ENCODE measurements at places on chromosomes 12 and 14. TPM values are rescaled to one million over a fixed set of nuclear protein-coding genes. Genes with fewer than 3 reads are reported as not detected.
A peak's percentile ranks its signal among the peaks of the same experiment; 100 is the strongest.

DNA sequence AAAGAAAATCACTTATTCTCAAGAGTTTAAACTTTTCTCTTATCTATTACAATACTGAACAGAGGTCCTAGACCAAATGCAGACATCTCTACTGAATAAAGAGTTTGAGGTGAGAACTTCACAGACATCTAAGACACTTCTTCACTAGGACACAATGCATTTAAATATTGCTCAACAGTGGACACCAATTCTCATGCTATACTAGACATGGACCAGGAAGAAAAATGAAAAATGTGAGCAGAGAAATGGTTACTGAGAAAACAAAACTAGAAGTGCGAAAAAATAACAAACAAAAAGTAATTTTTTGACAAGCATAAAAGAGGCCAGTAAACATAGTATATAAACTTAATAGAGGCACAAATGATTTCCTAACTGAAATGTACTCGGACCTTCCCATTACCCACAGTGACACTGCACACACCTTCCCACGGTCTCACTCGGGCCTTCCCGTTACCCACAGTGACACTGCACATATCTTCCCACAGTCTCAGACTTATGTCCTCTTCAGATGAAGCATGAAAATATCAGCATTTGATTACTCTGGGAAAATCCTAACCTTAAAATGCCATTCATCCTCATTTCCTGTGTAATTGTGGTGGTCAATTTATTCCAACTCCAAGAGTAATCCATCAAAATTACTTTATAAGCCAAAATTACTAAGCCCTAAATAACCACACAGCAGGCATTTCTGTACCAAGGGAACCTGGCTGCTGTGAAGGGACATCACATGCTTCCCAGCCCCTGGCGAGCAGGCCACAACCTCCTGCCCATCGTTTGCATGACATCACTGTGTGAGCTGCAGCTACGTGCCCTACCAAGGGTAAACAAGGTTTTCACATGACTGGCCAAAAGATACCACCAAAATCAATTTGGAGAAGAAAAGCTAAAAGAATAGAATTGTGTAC is 6.4 kb downstream of the SLC15A4 start:
- DNase-seq: peak; percentile 80

- DNase-seq: no peak
Observed at GRCh38 chr14:24013654-24014514, 25.2 kb downstream of the DHRS4L2 start.

The ZFHX2 gene
- 0.31 TPM for total RNA-seq

GRCh38 chr14:104109731-104110361 is 24.3 kb downstream of the ASPG start:
- peak; percentile 33 for DNase-seq

DNA sequence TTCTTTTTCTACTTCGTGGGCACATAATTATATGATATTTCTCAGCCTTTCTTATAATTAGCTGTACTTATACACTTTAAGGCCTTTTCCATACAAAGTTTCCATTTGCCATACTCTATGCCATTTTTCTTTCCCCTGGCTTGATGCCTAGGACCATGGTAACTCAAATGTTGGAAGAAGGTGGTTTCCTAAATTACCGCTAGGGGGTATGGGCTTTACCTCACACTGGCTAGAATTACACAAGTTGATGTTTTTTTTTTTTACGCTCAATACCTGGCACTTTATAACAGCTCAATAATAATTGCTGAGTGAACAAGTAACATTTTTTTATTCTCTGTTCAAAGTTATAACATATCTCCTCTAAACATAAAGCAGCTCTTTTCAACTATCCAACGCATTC is 306.8 kb upstream of the LRFN5 start:
- DNase-seq: no peak

DNA sequence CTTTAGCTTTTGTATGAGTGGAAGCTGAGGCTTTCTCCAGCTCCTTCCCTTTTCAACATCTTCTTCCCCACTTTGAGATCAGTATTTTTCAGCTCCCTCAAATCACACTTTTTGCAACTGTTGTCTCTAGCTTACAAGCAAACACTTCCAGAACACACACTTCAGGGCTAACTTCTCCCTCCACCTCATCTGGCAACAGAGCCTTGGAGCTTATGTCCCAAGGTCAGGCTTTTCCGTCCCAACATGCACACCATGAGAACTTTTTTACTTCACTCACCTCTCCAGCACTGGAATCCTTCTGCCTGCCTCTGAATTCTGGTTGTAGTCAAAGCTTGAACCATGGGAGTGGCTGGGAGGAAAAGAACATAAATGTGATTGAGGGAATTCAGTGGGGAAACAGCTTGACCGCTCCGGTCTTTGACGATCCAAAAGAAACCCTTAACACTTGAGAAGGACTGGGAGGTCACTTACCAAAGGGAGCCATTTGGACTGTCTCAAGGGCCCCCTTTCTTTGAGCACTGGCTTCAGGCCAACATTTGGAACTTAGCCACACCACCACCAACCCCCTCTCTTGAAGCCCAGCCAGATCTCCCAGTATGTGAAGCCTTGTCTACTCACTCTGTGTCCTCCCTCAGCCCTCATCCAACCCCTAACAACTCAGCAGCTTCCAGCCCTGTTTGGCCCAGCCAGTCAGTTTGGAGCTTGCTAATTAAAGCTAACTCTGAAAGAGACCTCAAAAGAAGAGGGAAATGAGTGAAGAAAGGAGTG is 3.9 kb upstream of the BLOC1S1 start:
- peak; percentile 77 for DNase-seq

- DNase-seq: peak; percentile 74
Observed at GRCh38 chr14:91509083-91509877, 830 bp downstream of the PPP4R3A start.

- DNase-seq: no peak
Observed at GRCh38 chr14:68974759-68975347, 4.2 kb downstream of the ACTN1 start.

GRCh38 chr12:12054993-12055392 is 15.7 kb upstream of the BCL2L14 start:
- DNase-seq: no peak

- DNase-seq: no peak
Observed at GRCh38 chr12:102376181-102376747, 104.1 kb downstream of the IGF1 start.

The SLC10A1 gene
- total RNA-seq: not detected

The RNASE3 gene
- not detected for total RNA-seq

DNA sequence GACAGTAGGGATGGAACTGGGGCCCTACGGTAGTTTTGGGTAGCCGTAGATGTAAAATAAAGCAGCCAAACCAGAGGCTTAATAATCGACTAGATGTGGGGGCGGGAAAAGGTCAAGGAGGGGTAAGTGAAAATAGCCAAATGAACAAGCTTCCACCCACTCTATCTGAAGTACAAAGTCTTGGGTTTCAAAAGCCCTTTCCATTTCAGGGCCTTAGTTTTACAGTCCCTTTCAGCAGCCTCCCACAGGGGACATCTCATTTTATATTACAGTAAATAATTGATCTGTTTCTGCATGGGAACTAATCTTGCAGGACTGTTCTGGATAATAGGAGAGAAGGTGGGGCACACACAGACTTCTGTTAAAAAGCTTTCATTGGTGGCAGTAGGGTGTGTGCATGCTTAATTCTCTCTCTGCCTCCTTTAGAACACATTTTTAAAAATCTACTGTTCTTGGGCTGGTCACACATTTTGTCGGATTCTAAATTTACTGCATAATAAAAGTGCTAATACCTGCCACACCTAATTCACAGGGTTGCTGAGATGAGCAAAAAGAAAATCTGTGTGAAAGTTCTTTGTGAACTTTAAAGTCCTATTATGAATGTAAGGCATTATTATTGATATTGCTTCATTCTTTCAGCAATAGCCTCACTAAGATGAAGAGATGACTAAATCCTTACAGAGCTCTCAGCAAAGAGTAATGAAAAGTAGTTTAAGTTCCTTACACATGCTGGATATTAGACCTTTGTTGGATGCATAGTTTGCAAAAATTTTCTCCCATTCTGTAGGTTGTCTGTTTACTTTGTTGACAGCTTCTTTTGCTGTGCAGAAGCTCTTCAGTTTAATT is 104.6 kb downstream of the ITPR2 start:
- no peak for DNase-seq

DNA sequence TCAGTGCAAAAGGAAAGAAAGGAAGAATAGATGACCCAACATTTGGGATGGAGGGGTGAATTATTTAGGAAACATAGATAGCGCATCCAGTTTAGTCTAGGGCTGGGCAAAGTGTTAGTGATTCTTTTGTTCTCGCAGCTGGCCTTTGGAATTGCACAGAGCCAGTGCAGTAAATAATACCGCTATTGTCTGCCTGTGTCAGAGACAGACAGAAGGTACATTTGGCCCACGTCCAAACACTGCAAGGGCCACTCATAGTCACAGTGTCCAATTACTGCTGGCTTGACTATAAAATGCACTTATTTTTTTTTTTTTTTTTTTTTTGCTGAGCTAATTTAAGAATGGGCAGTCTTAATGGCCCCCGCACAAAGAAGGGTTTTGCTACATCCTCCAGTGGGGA is 638.6 kb downstream of the BCL11B start:
- DNase-seq: no peak

- DNase-seq: no peak
Observed at GRCh38 chr12:64293654-64294364, 71.7 kb upstream of the KICS2 start.

DNA sequence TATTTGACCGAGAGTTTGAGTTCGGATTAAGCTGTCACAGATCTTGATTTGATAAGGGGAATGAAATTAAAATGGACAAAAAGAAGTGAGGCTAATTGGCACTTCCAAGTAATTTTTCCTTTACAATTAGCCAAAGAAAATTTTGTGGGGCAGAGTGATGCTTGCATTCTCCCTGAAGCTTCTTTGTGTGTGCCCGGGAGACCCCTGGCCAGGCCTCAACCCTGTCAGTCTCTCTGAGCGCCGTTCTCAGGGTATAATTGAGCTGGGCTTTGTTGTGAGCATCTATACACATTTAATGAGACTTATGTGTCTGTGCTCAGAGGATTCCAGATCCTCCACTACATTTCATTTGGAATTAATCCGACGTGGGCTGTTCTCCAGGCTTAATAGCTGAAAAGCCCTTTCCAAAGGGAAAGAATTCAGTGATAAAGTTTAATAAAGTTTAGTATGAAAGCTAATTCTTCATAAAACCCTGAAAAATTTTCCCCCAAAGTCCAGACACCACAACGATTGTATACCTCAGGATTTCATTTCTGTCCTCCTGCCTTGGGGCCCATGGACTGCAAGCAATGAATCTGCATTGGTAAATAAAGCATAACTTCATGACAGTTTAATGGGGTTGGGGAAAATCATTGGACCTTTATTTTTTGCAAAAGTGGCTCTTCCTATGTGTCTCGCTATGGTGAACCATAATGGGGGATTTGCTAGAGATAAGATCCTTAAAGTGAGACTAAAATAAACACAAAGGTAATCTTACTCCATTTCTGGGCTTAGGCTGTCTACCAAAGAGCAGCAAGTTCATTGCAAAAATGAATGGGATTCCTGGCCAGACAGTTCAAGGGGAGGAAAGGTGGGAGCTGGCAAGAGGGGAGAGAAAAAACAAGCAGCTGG is 292.6 kb downstream of the C12orf75 start:
- no peak for DNase-seq

DNA sequence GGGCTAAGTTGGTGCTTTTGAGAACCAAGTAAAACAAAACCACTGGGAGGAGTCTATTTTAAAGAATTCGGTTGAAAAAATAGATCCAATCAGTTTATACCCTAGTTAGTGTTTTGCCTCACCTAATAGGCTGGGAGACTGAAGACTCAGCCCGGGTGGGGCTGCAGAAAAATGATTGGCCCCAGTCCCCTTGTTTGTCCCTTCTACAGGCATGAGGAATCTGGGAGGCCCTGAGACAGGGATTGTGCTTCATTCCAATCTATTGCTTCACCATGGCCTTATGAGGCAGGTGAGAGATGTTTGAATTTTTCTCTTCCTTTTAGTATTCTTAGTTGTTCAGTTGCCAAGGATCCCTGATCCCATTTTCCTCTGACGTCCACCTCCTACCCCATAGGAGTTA is 1.8 kb upstream of the RAB5B start:
- no peak for DNase-seq

The RD3L gene
- total RNA-seq: 32.1 TPM

GRCh38 chr12:89208661-89209096 is 143.6 kb downstream of the DUSP6 start:
- DNase-seq: no peak

DNA sequence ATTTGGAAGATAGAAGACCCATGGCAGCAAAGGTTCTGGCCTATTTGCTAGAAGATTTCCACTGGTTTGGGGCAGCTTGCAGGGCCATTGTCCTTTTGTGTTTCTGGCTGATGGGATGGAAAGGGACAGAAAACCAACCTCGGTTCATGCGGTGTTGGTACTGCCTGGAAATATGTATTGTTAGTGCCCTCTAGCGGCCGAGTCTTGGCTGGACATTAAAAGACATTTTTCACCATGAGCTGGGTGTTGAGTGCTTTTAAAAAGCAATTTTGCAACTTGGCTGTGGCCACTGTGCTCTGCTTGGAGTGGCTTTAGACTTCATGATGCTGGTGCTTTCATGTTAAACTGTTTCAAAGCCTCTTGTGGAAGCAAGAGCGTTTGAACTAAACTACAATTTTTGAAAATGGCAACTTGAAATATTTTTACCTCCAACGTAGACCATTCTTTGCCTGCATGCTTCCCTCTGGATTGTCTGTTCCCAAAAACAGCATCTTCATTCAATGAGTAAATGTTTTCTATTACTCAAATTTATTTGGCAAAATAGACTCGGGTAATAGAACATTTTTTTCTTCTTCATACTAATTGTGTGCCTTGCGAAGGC is 102.7 kb upstream of the TBX5 start:
- DNase-seq: peak; percentile 67

- DNase-seq: no peak
Observed at GRCh38 chr12:81896771-81897170, 137.6 kb upstream of the PPFIA2 start.

- no peak for DNase-seq
Observed at GRCh38 chr14:26626256-26626655, 28.4 kb upstream of the NOVA1 start.

The RTL1 gene
- not detected for total RNA-seq

- DNase-seq: no peak
Observed at GRCh38 chr12:28793581-28794151, 355.4 kb upstream of the FAR2 start.

DNA sequence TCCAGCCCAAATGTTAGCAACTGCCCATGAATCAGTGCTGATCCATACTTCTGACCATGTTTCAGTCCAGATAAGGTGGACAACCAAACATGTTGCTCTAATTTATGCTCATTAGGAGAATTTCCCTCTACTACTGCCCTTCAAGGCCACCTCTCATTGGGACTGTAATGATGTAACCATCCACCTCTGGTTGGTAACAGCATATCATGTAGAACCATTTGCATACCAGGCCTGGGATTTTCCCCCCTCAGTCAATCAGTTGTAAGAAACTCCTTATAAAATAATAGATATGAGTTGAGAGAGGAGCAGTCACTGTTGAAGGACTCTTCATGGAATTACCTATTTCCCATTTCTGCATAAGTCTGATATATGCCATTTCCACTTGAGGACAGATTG is 17.8 kb upstream of the YAF2 start:
- DNase-seq: no peak
